ENCODE measurements at places on chromosomes 16 and 17.

DNA sequence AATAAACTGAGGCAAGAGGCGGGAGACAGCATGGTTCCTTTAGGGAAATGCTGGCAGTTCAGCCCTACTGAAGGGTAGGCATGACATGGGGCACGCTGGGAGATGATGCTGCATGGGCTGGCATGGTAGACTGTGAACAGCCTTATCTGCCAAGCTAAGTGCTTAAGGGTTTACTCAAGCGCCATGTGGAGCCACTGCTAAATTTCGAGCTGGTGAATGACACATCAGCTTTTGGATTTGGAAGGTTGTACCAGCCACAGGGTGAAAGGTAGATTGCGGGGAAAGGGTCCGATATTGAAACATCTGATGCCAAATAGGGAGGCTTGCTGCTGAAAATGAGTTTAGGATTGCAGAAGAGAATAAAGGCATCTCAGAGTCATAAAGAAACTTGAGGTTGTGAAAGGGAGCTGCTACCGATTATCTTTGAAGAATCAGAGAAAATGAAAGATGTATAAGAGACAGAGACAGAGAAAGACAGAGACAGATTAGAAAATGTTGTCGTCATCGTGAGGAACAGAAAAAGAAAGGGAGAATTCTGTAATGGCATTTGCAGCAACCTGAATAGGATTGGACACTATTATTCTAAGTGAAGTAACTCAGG lies 16.3 kb downstream of the PIK3R5 start:
- no peak for DNase-seq

DNA sequence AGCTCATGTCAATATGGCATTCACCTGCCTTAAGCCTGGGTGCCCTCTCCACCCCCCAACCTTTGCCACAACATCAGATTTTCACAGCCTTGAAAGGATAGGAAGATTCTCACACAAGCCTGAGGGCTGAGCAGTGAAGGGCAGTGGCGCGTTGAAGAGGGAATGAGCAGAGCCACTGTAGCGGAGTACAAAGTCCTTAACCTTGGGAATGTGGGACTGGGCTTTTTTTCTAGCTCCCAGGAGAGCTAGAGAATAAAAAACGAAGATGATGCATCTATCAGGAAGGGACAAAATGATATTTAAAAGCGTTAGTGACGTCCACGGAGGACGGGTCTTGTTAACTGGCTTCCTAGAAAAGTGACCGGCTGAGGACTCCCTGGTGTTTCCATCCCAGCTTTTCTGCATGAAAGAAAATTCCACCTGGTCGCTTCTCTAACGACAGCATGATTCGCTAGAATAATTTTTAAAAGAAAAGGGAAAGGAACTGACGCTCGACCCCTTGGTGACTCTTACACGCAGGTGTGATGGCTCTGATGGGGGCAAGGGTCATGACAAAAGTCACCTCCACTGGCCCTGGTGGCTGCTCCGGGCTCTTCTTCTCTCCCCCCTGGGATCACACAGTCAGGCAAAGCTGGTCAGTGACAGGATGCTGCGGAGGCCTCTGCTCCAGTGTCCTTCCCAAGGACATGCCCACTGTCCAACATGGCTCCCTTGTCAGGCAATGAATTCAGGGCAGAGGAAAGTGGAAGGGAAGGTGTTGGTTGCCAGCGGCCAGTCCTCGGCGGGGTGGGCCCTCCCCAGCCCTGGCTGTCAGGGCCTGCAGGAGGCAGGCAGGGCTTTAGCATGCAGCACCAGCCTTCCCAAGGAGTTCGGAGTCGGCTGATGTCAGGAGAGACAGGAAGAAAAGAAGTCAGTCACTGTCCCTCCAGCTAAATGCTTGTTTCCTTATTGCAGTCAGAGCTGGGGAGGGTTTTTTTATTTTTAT lies 58.4 kb upstream of the IRX3 start:
- DNase-seq, result no peak

DNA sequence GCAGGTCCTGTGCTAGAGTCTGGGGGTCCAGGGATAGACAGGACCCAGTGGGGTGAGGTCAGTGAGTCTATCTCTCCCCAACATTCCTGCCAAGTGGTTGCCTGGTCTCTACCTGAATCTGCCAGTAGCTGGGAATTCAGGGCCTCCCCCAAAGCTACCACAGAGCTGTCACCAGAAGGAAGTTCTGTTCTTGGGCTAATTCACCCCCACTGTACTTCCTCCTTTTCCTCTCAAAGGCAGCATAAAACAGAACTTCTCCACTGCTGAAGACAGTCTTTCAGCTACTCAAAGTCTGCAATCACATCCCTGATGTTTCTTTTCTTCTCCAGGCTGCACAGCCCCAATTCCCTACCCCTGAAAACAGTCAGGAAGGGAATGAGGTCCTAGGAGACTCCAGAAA lies 8.7 kb downstream of the CAMTA2 start:
- no peak for DNase-seq

- DNase-seq, result no peak
These were observed at the start of gene APOH for GRCh38 chr17:66228887-66229782. Gene APOH (minus strand): TSS chr17:66229415. CDS start chr17:66229379, 36 bp downstream.

- no peak for DNase-seq
These were observed 2.9 kb downstream of the BECN1 start for GRCh38 chr17:42821176-42821575.
